ENCODE measurements at places on chromosomes 5 and 9.

- no peaks in the 10 kb centered on the region for H3K4me1 ChIP-seq
- H3K27me3 ChIP-seq, result no peaks in the 10 kb centered on the region
- no peak overlapping the region for H3K27ac ChIP-seq
- DNase-seq, result no peak
These were observed 31.7 kb upstream of the CSF1R start for GRCh38 chr5:150117945-150118560.

GRCh38 chr9:26637101-26637500, 255.5 kb downstream of the CAAP1 start:
- H3K27me3 ChIP-seq, result no peaks in the 10 kb centered on the region
- DNase-seq, result peak; percentile 2
- peaks cover 2% of the 10 kb centered on the region for H3K36me3 ChIP-seq
- no peak overlapping the region for H3K4me3 ChIP-seq
- peaks cover 26% of the 10 kb centered on the region for H3K4me1 ChIP-seq

GRCh38 chr9:79584655-79584982, 12.9 kb downstream of the TLE4 start:
- H3K27me3 ChIP-seq, result no peaks in the 10 kb centered on the region
- DNase-seq, result no peak
- peaks cover 15% of the 10 kb centered on the region for H3K36me3 ChIP-seq

DNA sequence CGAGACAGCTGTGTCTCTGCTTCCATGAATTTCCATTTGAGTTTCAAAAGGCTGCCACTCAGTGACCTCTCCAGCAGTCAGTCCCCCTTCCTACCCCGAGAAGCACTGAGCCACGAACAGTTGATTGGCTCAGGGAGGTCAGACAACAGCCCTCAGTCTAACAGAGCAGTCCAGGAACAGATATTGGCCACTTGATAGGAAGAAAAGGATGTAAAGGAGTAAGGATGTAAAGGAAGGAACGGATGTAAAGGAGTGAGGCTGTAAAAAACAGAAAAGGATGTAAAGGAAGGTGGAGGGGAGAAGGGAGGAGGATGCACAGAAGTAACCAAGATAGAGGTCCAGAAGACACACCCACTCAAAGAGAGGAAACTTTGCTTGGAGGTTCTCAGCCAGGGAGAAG, 3.2 kb upstream of the NR4A3 start:
- H3K36me3 ChIP-seq, result no peaks in the 10 kb centered on the region
- no peak overlapping the region for H3K27ac ChIP-seq
- peaks cover 26% of the 10 kb centered on the region for H3K27me3 ChIP-seq
- H3K4me1 ChIP-seq, result peaks cover 36% of the 10 kb centered on the region
- H3K4me3 ChIP-seq, result peak overlapping the region; percentile 88

DNA sequence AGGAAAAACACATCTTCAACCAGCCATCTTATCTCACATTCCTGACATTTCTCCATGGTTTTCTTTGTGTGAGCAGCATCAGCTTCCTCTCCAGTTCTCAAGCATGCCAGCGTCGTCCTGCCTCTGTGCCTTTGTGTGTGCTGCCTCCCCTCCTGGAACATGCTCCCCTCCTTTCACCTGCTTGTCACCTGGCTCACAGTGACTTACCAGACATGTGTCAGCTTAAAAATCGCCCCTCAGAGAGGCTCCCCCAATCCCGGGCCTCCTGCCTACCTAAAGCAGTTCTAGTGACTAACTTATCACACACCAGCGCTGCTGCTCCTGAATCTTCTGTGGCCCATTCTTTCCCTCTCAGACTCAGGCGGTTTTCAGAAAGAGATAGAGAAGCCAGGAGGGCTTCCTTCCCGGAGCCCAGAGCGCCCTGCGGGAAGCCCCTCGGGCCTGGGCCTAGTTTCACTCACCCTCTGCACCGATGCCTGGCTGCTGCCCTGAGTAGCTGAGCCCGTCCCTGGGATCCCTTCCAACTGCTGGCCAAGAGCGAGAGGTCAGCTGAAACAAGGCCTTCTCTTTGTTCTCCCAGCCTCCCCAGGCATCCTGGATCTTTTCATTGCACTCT, 51.1 kb upstream of the MVB12B start:
- no peak overlapping the region for H3K4me3 ChIP-seq
- peak; percentile 37 for DNase-seq
- H3K27ac ChIP-seq, result peak overlapping the region; percentile 99
- no peaks in the 10 kb centered on the region for H3K27me3 ChIP-seq
- H3K4me1 ChIP-seq, result peaks cover 21% of the 10 kb centered on the region

DNA sequence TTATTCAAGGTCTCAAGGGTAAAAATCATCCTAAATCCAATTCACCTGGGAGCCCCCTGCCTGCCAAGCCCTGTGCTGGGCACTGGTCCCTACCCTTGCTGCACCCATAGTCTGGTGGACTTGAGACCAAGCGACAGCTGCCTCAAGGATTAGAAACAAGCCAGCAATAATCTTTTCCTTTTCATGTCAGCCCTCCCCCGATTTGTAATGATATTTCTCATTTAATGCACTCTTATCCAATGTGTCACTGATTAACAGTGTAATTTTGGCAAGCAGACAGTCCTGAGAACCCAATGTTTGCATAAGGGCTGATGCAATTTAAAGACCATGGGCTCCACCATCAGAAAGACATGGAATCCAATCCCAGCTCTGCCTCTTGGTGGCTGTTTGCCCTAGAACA, 108.9 kb downstream of the ACTL7B start:
- no peaks in the 10 kb centered on the region for H3K36me3 ChIP-seq
- H3K27ac ChIP-seq, result no peak overlapping the region
- H3K4me3 ChIP-seq, result no peak overlapping the region
- peaks cover 6% of the 10 kb centered on the region for H3K27me3 ChIP-seq
- peaks cover 14% of the 10 kb centered on the region for H3K4me1 ChIP-seq

- no peak overlapping the region for H3K4me3 ChIP-seq
- H3K27me3 ChIP-seq, result no peaks in the 10 kb centered on the region
- DNase-seq, result no peak
These were observed 65.1 kb downstream of the ANKRD55 start for GRCh38 chr5:56168066-56168478.

- H3K4me1 ChIP-seq, result peaks cover 16% of the 10 kb centered on the region
- no peak overlapping the region for H3K27ac ChIP-seq
- H3K27me3 ChIP-seq, result peaks cover 92% of the 10 kb centered on the region
These were observed 496 bp downstream of the TLX3 start for GRCh38 chr5:171309276-171310211.

GRCh38 chr9:125486576-125486975, 220.4 kb downstream of the MAPKAP1 start:
- H3K4me3 ChIP-seq, result no peak overlapping the region
- H3K4me1 ChIP-seq, result peaks cover 14% of the 10 kb centered on the region

GRCh38 chr9:15778861-15779260, 226.0 kb downstream of the CCDC171 start:
- H3K4me1 ChIP-seq, result no peaks in the 10 kb centered on the region
- no peak for DNase-seq
- H3K4me3 ChIP-seq, result no peak overlapping the region
- no peak overlapping the region for H3K27ac ChIP-seq
- H3K27me3 ChIP-seq, result no peaks in the 10 kb centered on the region
- no peaks in the 10 kb centered on the region for H3K36me3 ChIP-seq

DNA sequence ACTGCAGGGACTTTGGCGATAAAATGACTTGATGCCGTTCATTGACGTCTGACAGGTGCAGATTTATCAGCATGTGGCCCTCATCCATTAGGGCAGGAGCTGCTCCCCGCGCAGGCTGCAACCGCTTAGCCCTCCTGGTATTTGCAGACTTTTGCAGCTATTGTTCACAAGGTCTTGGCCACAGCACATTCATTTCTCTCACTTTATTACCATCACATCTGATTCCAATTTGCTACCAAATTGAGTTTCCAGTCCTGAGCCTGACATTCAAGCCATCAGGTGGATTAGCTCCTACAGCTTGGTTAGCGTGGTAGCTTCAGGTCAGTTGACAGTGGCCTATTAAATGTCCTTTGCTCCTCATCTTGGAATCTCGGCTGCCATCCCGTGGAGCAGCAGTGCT, 299.2 kb downstream of the CD180 start:
- no peaks in the 10 kb centered on the region for H3K36me3 ChIP-seq
- H3K4me3 ChIP-seq, result no peak overlapping the region
- no peaks in the 10 kb centered on the region for H3K27me3 ChIP-seq
- H3K27ac ChIP-seq, result no peak overlapping the region

DNA sequence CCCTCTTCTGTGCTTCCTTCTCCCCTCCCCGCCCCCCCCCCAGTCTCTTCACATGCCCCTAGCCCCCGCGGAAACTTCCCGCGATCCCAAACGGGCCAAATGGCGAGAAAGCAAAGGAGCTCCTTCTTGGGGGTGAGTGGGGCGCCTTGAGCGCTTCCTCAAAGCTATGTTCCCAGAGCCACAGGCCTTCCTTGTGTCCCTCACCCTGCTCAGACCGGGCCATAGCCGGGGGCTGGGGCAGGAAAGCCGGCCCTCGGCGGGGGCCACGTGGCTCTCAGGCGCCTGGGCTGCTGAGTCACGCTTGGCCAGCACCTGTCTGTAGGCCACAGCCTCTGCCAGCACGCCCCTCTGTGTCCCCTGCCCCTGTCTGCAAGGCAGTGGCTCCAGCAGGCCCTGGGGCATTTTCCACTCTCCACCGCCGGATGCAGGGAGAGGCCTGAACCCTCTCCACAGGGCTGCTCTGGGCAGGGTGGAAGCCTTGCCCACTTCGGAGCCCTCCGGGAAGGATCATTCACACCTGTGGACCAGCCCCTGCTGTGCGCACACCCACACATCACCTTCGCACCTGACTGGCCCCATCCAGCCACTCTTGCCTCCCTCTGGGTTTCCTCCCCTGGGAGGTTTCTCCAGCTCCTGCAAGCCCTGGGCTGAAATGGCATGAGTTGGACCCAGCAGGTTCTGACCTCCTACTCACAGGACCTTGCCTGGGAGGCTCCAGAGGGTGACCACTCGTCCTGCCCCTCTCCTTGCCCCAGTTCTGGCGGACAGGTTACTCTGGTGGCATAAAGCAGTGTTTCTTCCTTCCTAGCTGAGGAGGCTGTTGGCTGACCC, 1.2 kb upstream of the SQSTM1 start:
- peaks cover 6% of the 10 kb centered on the region for H3K36me3 ChIP-seq
- peaks cover 12% of the 10 kb centered on the region for H3K27me3 ChIP-seq
- peak overlapping the region; percentile 85 for H3K4me3 ChIP-seq
- H3K4me1 ChIP-seq, result peaks cover 40% of the 10 kb centered on the region
- no peak for DNase-seq

DNA sequence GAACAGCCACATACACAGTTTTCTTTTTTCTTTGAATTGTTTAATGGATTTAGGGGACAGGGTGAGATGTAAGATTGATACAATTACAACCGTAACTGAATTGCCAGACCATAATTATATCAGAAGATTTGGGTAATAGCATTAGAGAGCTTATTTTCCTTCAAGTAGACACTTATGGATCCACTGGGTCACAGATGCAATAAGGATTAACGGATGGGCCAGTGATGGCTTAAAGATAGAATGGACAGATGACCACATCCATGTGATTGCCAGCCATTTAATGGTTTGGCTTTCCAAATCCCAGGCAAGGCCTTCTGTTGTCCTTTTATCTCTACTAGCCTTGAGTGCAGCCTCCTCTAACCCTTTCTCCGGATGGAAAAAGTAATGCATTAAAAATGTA, 94.7 kb upstream of the NUDT12 start:
- no peak overlapping the region for H3K4me3 ChIP-seq
- DNase-seq, result no peak
- H3K27me3 ChIP-seq, result no peaks in the 10 kb centered on the region
- H3K36me3 ChIP-seq, result no peaks in the 10 kb centered on the region

- no peak overlapping the region for H3K4me3 ChIP-seq
- H3K4me1 ChIP-seq, result no peaks in the 10 kb centered on the region
- no peak for DNase-seq
- H3K27ac ChIP-seq, result no peak overlapping the region
- peaks cover 3% of the 10 kb centered on the region for H3K27me3 ChIP-seq
These were observed 78.6 kb downstream of the ANXA1 start for GRCh38 chr9:73230251-73230650.

GRCh38 chr5:654071-654778, 38.9 kb downstream of the TPPP start:
- no peaks in the 10 kb centered on the region for H3K4me1 ChIP-seq
- no peak overlapping the region for H3K27ac ChIP-seq
- H3K36me3 ChIP-seq, result peaks cover 42% of the 10 kb centered on the region
- DNase-seq, result no peak
- no peak overlapping the region for H3K4me3 ChIP-seq

DNA sequence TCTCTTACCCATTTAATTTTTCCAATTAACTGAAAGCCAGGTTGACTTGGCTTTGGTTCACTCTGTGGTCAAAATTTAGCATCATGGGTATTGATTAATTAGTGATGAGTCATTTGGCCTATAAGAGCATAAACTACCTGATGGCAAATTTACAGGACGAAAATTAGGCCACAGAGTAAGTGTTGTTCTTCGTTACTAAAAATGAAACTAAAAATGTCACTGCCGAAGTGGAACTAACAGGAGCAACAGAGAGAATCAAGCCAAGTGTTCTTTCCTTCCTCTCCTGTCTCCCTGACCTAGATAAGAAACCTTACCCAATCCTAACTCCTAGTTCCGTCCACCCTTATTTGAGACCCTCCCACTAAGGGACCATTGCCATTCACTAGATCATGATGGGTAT, 176.9 kb downstream of the RAB3C start:
- H3K27me3 ChIP-seq, result no peaks in the 10 kb centered on the region
- DNase-seq, result no peak
- H3K4me3 ChIP-seq, result no peak overlapping the region
- H3K27ac ChIP-seq, result no peak overlapping the region
- no peaks in the 10 kb centered on the region for H3K4me1 ChIP-seq

DNA sequence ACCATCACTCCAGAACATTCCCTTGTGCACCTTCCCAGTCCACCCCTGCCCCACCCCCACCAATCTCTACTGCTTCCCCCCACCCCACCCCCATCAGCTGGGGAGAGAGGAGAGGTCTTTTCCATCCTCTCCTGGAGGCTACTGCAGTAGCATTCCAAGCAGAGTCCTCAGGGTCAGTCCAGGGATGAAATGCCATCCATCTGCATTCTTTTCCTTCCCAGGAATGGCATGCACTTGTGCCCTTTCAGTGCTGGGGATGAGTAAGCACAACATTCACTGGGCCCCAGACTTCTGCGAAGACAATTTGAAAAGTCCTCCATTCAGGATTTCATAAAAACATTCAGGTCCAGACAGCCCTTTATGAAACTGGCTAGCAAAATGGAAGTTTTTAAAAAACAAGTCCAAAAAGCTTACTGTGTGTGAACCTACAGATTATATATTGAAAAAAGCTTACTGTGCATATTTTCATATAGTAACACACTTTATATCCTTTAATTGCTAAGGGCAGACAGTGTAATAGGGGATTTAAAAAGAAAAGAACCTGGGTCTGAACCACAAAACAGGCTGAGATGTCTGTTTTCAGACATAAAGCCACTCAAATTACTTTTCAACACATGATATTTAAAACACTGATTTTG, 50.0 kb upstream of the GOLPH3 start:
- H3K27me3 ChIP-seq, result no peaks in the 10 kb centered on the region
- no peak for DNase-seq
- peaks cover 9% of the 10 kb centered on the region for H3K4me1 ChIP-seq
- no peak overlapping the region for H3K4me3 ChIP-seq
- H3K27ac ChIP-seq, result no peak overlapping the region
- peaks cover 12% of the 10 kb centered on the region for H3K36me3 ChIP-seq

GRCh38 chr5:112473989-112474388, 54.9 kb upstream of the EPB41L4A start:
- H3K27ac ChIP-seq, result no peak overlapping the region
- no peak overlapping the region for H3K4me3 ChIP-seq
- H3K27me3 ChIP-seq, result no peaks in the 10 kb centered on the region
- DNase-seq, result no peak

Measured in neural crest cell (in vitro differentiated cells).